NCI-H226 (cell line): ENCODE measurements at places on chromosomes 16 and 17.

- peak; percentile 3 for DNase-seq
Observed at GRCh38 chr17:33871720-33872540, 383.2 kb upstream of the CCL2 start.

DNA sequence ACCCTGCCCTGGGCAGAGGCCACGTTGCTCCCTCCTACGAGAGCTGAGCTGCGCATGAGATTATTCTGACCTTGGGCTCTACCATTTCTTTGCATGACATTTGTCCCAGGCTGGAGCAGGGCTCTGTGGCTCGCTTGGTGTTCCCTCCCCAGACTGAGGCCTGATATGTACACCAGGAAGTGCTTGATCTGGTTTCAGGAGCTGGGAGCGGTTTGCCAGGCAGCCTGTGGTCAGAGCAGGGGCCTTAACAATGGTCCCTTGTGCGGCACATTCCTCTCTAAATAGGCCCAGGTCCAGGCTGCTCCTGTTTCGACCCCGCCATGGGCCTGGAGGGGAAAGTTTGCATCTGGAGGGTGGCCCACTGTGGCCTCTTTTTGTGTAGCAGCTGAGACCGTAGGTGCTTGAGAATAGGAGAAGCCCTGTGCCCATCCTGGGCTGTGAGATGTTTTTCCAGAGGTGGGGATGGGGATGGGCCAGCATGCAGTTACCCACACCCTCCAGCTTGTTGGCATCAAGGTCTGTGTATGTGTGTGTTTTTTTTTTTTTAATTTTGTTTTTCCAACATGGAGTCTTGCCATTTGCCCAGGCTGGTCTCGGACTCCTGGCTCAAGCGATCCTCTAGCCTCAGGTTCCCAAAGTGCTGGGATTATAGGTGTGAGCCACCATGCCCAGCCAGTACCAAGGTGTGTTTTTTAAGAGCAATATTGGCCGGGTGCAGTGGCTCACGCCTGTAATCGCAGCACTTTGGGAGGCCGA, 253.9 kb downstream of the SEC14L1 start:
- DNase-seq = no peak

DNA sequence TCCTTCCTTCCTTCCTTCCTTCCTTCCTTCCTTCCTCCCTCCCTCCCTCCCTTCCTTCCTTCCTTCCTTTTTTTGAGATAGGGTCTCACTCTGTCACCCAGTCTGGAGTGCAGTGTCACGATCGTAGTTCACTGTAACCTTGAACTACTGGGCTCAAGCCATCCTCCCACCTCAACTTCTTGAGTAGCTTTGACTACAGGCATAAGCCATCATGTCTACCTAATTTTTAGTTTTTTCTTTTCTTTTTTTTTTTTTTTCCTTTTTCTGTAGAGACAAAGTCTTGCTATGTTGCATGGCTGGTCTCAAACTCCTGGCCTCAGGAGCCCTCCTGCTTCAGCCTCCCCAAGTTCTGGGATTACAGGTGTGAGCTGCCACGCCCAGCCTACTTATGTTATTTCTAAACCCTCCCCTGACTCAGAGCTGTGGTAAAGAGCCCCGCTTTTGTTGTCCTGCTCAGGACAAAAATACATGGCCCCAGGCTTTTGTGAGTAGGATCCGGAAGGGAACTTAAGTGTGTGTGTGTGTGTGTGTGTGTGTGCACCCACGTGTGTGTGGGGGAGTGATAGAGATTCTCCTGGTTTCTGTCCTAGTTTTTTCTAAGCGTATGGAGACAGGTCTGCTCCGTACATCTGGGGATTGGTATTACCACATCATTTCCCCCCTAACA, 67.1 kb downstream of the PRKCB start:
- DNase-seq = no peak

GRCh38 chr17:4189280-4189679, 46.3 kb downstream of the CYB5D2 start:
- DNase-seq = no peak

DNA sequence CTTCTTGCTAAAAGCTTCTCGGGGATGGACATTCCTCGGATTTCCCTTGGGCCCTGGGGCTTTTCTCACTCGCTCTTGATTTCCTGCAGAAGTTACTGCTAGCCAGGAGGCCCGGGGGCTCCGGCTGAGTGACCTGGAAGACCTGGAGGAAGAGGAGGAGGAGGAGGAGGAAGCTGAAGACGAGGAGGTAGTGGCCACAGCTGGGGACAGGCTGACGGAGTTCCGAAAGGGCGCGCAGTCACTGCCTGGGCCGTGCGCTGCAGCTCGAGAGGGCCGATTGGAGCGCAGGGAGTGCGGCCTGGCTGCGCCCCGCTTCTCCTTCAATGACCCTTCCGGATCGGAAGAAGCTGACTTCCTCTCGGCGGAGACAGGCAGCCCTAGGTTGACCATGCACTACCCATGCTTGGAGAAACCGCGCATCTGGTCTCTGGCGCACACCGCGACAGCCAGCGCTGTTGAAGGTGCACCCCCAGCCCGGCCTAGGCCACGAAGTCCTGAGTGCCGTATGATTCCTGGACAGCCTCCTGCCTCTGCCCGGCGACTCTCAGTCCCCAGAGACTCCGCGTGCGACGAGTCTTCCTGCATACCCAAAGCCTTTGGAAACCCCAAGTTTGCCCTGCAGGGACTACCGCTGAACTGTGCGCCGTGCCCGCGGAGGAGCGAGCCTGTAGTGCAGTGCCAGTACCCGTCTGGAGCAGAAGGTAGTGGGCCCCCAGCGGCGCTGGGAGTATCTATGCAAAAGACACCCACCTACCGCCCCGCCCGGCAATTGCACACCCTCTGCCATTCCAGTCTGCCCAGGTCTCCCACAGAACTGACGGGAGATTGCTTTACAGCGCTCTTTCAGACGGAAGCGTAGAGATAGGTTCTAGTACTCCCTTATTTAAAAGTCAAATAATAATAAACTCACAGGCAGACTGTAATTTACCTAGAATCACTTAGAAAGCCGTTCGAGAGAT, 4.9 kb downstream of the IRX6 start:
- DNase-seq = no peak
